ENCODE measurements at places on chromosomes 13 and 19. TPM values are rescaled to one million over a fixed set of nuclear protein-coding genes. Genes with fewer than 3 reads are reported as not detected.

Gene ELAVL3
- 0.04 TPM for polyA plus RNA-seq

Gene MAST3
- polyA plus RNA-seq = 5.1 TPM

Gene C13orf42
- polyA plus RNA-seq = 0.22 TPM

Gene NCR1
- polyA plus RNA-seq = 0.19 TPM

Gene PCDH8
- polyA plus RNA-seq = 0.14 TPM

Gene CYP2A6
- polyA plus RNA-seq = not detected

Gene ZNF441
- 15.2 TPM for polyA plus RNA-seq

Gene IGFL1
- polyA plus RNA-seq = not detected

Gene GPC6
- polyA plus RNA-seq = 71.0 TPM

Gene PPP1R12C
- 64.1 TPM for polyA plus RNA-seq

Gene SMIM17
- polyA plus RNA-seq = 1.2 TPM

Gene SLC7A10
- 0.34 TPM for polyA plus RNA-seq

Gene GNG14
- polyA plus RNA-seq = not detected

Gene UBE2L5
- polyA plus RNA-seq = 1.1 TPM

Gene POGLUT2
- polyA plus RNA-seq = 50.7 TPM

Gene PSG2
- not detected for polyA plus RNA-seq

Gene SUPT5H
- 145 TPM for polyA plus RNA-seq

Gene CCDC70
- polyA plus RNA-seq = not detected

Gene IL4I1
- polyA plus RNA-seq = 3.2 TPM

Gene ZNF136
- 20.2 TPM for polyA plus RNA-seq

Gene CCDC169
- polyA plus RNA-seq = 6.5 TPM

Gene SF3A2
- polyA plus RNA-seq = 54.6 TPM

Gene C19orf38
- 1.6 TPM for polyA plus RNA-seq

Gene OR2Z1
- polyA plus RNA-seq = not detected

Gene CLEC17A
- polyA plus RNA-seq = 0.12 TPM

Gene KLK14
- 0.14 TPM for polyA plus RNA-seq

Gene ALKBH6
- polyA plus RNA-seq = 15.5 TPM

Gene SLC7A9
- 15.4 TPM for polyA plus RNA-seq

Gene SLAIN1
- 22.7 TPM for polyA plus RNA-seq

Gene SYNGR4
- 0.40 TPM for polyA plus RNA-seq

Gene LILRB3
- polyA plus RNA-seq = 0.74 TPM

Gene A1BG
- polyA plus RNA-seq = 0.60 TPM

Gene OR10H1
- polyA plus RNA-seq = 0.07 TPM

Gene KRTDAP
- 0.86 TPM for polyA plus RNA-seq

Gene KLK12
- polyA plus RNA-seq = not detected

Gene RASGRP4
- 0.60 TPM for polyA plus RNA-seq

Gene PRKD2
- polyA plus RNA-seq = 33.7 TPM
